Fibroblast of skin of right quadriceps (primary cell): ENCODE measurements at places on chromosomes 1 and 21.

GRCh38 chr21:44870748-44871495 is 2.6 kb downstream of the PTTG1IP start:
- DNase-seq: no peak

DNA sequence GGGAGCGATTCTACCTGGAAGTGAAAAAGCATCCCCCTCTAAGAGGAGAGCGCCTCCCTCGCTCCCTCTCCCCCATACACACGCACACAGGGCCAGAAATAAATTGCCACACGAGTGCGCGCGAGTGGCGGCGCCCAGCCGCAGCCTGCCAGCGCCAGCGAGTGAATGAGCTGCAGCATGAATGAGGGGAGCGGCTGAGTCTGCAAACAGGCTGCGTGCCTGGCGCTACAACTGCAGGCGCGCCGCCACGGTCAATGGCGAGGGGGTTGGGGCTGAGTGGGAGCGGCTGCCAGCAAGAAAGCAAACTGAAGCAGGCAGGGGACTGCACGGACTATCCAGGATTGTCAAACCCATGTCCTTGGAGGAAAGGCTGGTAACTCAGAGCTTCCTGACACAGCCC is 2.2 kb downstream of the CAMK1G start:
- DNase-seq: peak; percentile 42

- peak; percentile 34 for DNase-seq
These were observed 231.6 kb downstream of the TPR start for GRCh38 chr1:186143481-186143880.

DNA sequence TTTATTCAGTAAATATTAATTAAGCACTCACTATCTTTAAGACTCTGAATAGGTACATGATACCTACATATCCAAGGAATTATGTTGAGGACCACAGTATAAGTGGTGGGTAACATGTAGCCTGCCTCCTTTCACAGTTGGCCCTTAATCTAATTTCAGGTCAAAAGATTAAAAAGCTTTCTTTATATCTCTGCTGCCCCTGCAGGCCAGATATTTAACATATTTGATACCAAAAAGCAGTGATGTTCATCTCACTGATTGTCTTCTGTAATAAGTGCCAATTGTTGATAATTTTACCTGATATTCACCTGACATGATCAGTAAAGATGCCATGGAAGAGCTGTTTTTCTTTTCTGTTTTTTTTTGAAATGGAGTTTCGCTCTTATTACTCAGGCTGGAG is 36.5 kb downstream of the RLF start:
- no peak for DNase-seq

- no peak for DNase-seq
These were observed 124.2 kb upstream of the L1TD1 start for GRCh38 chr1:62070384-62071011.
